ENCODE measurements at places on chromosomes 7 and 10. TPM values are rescaled to one million over a fixed set of nuclear protein-coding genes. Genes with fewer than 3 reads are reported as not detected.

- DNase-seq, result no peak
These were observed 39.2 kb upstream of the SLC35B4 start for GRCh38 chr7:134355927-134356326.

DNA sequence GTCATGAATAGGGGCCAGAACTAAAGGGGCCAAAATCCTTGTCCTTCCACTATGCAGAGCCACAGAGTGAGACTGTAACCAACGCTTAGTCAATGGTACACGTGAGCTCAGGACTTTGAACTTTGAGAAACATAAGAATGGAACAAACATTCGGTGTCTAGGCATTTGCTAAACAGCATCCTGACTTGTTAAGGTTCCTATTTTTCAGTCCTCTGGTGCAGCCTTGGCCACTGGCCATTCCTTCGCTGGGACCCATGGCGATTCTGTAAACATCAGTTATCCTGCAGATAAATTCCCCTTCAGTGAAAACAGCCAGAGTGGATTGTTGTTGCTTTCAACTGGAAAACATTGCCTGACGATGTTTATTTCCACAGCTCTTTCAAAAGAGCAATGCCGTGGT is 266.8 kb downstream of the SORCS1 start:
- DNase-seq, result no peak

GRCh38 chr10:132846631-132847415 is 60.9 kb upstream of the NKX6-2 start:
- DNase-seq, result no peak

GRCh38 chr7:75655536-75655935 is 83.2 kb downstream of the HIP1 start:
- DNase-seq, result no peak

- no peak for DNase-seq
These were observed 55.5 kb downstream of the SLC16A12 start for GRCh38 chr10:89479771-89480446.

DNA sequence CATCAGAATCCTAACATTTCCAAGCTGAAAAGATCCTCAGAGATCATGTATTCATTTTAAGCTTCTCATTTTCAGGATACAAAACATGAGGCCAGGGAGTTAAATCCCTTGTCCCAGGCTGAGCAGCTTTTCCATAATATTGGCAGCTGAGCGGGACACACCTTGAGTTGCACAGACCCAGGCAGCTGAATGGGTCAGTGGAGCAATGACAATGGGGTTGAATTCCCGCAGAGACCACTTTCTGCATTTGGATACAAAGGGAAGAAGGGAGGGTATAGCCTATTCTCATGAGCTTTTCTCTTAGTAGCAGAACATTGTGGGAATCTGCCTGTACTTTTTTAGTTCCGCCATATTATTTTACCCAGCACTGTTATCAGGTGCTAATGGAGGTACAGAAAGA is 49.5 kb downstream of the PRR15 start:
- DNase-seq, result no peak

Gene ZNF804B
- not detected for total RNA-seq

- DNase-seq, result peak; percentile 20
These were observed 1.0 kb downstream of the UBTD1 start for GRCh38 chr10:97499561-97500296.

Gene CALML5
- total RNA-seq, result not detected

DNA sequence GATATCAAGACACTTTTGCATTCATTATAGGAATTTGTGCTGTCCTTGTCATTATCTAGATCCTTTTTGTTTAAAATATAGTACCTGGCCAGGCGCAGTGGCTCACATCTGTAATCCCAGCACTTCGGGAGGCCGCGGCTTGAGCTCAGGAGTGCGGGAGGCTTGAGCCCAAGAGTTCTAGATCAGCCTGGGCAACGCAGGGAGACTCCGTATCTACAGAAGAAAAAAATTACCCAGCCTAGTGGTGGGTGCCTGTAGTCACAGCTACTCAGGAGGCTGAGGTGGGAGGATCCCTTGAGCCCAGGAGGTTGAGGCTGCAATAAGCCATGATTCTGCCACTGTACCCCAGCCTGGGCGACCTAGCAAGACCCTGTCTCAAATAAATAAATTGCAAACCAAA is 621 bp upstream of the MORN4 start:
- DNase-seq, result peak; percentile 52

DNA sequence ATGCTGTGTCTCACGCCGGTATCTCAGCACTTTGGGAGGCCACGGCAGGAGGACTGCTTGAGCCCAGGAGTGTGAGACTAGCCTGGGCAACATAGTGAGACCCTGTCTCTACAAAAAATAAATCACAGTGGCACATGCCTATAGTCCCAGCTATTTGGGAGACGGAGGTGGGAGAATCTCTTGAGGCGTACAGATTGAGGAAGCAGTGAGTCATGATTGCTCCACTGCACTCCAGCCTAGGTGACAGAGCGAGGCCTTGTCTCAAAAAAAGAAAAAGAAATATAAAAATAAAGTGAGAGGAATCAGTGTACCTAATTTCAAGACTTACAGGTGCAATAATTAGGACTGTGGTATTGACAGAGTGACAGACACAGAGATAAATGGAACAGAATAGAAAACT is 23.9 kb downstream of the SLC25A40 start:
- no peak for DNase-seq

- DNase-seq, result no peak
These were observed 286.1 kb upstream of the BMPER start for GRCh38 chr7:33619264-33619663.

DNA sequence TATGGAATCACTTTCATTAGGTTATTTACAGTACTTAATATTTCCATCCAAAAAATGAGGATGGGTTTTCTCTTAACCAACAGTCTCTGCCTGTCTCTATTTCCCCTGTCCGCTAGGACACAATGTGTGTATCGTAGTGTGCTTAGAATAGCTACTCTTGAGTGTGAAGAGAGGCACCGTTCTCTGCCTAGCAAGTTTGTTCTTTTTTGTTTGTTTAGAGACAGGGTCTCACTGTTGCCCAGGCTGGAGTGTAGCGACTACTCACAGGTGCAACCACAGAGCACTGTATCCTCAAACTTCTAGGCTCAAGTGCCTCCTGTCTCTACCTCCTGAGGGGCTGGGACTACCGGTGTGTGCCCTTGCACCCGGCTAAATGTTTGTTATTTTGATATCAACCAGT is 121.9 kb downstream of the ANK3 start:
- DNase-seq, result no peak

Gene SEMA3D
- 4.5 TPM for total RNA-seq
